ENCODE measurements at places on chromosomes 16 and 17.

GRCh38 chr16:68993885-68994284 lies 111.6 kb upstream of the HAS3 start:
- no peak for DNase-seq

- DNase-seq, result no peak
Observed at GRCh38 chr16:86918637-86919036, 340.3 kb downstream of the FOXL1 start.

- no peak for DNase-seq
Observed at GRCh38 chr17:78884148-78884825, 18.7 kb downstream of the CEP295NL start.

GRCh38 chr17:7767004-7767403 lies 49.5 kb downstream of the DNAH2 start:
- no peak for DNase-seq

DNA sequence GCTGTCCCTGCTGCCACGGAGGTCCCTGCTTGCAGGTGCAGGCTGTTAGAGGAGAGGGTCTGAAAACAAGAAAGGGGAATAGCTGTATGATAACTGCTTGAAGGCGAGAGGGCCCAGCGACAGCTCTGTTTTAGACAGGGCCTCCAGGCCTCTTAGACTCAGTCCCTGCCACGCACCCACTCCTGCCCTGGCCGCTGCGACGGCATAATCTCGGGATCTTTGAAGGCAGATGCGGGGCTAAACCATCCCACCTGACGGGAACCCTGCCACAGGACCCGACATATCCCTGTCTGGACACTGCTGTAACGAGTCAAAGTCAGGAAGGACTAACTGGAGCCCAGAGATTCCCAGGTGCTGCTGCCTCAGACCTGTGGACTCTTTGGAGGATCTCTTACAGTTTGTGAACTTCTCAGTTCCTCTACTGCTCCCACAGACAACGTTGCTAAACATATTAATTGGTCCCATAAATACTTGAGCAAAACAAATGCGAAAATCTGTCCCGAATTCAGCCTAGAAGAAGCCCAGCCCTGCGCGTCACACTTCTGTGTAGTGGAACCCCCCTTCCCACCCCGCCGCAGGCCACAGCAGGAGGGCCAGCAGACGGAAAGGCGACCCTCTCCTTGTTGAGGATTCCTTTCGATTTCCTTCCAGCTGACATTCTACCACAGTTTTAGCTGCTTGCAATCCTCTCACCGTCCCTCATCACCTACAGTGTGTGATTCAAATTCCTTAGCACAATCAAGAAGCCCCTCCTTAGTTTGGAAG lies 998 bp upstream of the TMEM11 start:
- no peak for DNase-seq

- peak; percentile 1 for DNase-seq
Observed at GRCh38 chr16:5349670-5350517, 252.3 kb upstream of the EEF2KMT start.

DNA sequence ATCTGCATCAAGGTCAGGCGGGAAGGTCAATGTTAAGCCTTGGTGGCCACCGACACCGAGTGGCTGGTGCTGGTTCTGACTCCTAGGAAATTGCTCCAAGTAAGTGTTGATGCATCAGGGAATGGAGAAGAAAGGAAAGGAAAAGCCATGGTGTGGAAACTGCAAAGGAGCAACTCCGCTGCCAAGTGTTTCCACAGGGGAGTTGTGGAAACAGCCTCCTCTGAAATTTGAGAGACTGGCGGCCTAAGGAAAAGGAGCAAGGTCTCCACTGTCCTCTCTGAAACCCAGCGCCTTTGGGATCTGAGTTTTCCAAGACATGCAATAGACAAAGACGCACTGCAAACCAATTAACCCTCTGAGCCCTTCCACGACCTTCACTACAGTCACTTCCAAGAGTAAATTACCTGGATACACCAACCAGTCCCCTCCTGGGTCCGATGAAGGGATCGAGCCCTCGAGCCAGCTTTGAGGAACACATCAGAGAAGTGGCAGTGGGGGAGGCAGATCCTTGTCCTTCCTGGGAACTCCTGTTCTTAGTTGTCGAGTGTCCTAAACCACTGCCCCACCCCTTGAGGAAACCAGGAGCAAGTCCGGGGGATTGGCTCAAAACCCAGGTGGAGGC lies 51.1 kb downstream of the SRL start:
- no peak for DNase-seq

GRCh38 chr17:68700421-68700820 lies 99.3 kb upstream of the FAM20A start:
- no peak for DNase-seq
